ENCODE measurements at places on chromosomes 12 and 14.

- peaks cover 13% of the 10 kb centered on the region for H3K27me3 ChIP-seq
- peak overlapping the region; percentile 12 for H3K4me3 ChIP-seq
Measured at GRCh38 chr14:21300892-21301291, 21.0 kb downstream of the RPGRIP1 start.

GRCh38 chr14:92565040-92565717 is 51.6 kb downstream of the RIN3 start:
- H3K27me3 ChIP-seq, result no peaks in the 10 kb centered on the region
- peaks cover 21% of the 10 kb centered on the region for H3K4me1 ChIP-seq
- no peak for DNase-seq
- H3K4me3 ChIP-seq, result no peak overlapping the region
- H3K27ac ChIP-seq, result no peak overlapping the region

- H3K27me3 ChIP-seq, result no peaks in the 10 kb centered on the region
- DNase-seq, result peak; percentile 77
- H3K4me3 ChIP-seq, result no peak overlapping the region
- no peaks in the 10 kb centered on the region for H3K36me3 ChIP-seq
Measured at GRCh38 chr12:12334367-12335040, 15.5 kb downstream of the MANSC1 start.

GRCh38 chr14:28143316-28143715 is 623.3 kb upstream of the FOXG1 start:
- no peak for DNase-seq
- no peaks in the 10 kb centered on the region for H3K27me3 ChIP-seq
- H3K27ac ChIP-seq, result no peak overlapping the region
- H3K4me3 ChIP-seq, result no peak overlapping the region
- H3K4me1 ChIP-seq, result no peaks in the 10 kb centered on the region

DNA sequence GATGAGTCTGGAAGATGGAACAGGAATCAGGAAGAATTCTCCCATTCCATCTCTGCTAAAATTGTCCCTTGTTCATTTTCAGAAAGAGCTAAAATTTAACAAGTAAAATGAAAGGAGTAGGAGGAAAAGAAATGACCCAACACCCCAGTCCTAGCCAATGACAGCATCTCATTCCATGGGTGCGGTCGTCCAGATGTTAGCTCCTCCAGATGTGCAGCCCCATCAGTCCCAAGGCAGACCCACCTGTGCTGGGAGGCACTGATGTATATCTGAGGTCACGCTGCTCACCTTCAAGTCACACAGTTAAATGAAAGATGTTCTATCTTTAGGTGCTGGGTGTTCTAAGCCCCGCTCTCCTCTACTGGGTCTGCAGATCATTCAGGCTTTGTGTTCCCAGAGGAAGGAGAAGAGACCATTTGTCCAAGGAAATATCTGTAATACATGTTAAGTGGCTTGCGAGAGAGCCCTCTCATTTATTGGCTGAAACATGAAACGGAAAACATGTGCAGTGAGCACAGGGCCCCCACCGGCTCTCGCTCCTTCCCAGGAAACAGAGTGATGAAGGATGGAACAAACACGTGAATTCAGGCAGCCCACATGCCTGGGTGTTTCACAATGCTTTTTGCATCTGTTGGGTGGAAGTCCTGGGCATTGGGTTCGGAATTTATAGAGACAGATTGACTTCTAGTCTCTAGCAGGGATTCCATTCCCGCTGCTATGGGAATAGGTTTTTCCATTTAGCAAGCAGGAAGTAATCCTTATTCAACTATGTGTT is 294.6 kb downstream of the NUAK1 start:
- no peak for DNase-seq
- H3K36me3 ChIP-seq, result no peaks in the 10 kb centered on the region
- no peak overlapping the region for H3K4me3 ChIP-seq
- H3K27ac ChIP-seq, result no peak overlapping the region
- no peaks in the 10 kb centered on the region for H3K4me1 ChIP-seq

- H3K36me3 ChIP-seq, result no peaks in the 10 kb centered on the region
- no peak for DNase-seq
- H3K27ac ChIP-seq, result no peak overlapping the region
- no peaks in the 10 kb centered on the region for H3K4me1 ChIP-seq
- H3K27me3 ChIP-seq, result no peaks in the 10 kb centered on the region
Measured at GRCh38 chr12:97638739-97639138, 176.1 kb downstream of the RMST start.

DNA sequence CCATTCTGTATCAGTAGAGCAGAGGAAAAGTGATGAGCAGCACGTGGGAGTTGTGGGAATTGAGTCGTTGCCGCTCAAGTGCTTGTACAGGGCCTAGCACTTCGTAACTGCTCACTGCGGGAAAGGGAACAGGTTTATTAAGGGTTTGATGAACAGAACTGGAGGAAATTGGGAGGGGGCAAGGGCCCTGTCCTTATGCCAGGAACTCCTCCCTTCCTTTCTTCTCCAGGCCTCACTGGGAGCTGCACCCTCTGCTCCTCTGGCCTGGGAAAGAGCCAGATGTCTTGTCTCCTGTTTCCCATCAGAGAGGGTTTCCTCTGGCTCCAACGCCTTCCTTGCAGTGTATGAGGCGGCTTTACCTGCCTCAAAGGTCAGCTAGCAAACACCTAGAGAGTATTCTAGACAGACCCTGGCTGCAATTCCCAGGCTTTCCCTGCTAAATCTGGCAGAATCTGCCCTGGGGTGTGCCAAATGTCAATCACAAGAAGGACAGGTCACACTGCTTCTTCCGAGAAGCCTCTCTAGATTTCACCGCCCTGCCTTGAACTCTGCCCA is 78.4 kb downstream of the NTF3 start:
- H3K27ac ChIP-seq, result no peak overlapping the region
- no peak for DNase-seq
- H3K4me3 ChIP-seq, result no peak overlapping the region
- H3K4me1 ChIP-seq, result no peaks in the 10 kb centered on the region
- peaks cover 1% of the 10 kb centered on the region for H3K27me3 ChIP-seq

DNA sequence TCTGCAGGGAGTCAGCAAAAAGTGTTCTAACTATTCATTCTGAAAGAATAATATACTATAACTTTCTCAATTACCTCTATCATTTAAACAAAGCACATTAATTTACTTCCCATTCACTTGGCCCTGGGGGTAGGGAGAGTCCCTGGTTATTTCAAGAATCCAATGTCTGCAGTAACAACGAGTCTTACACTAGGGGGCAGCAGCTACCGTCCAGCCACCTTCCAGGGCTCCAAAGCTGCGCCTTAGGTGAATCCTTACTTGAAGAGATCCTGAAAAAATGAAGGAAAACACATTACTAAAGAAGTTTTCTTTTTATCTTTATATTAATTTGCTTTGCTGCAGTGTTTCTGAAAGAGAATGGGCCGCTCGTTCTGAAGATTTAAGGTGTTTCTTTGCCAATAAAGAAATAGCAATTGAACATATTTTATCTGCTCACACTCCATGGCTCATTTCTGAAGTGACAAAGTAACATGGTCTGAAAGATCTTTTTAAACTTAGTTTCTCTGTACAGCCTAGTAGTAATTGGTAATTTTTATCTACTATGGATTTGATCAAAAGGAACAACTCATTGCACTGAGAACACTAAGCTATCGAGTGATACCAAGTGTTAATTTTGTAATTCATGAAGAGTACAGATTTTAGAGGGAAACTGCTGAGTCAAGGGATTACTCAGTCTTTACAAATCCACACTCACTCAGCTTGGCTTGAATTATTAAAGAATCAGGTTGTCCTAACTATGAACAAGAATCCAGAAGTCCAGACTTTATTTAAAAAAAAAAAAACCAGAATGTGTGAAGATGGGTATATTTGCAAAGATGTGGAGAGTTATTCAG is 27.6 kb downstream of the BHLHE41 start:
- no peak overlapping the region for H3K27ac ChIP-seq
- no peaks in the 10 kb centered on the region for H3K4me1 ChIP-seq
- H3K36me3 ChIP-seq, result no peaks in the 10 kb centered on the region
- peaks cover 14% of the 10 kb centered on the region for H3K27me3 ChIP-seq
- no peak overlapping the region for H3K4me3 ChIP-seq

- H3K4me3 ChIP-seq, result no peak overlapping the region
- H3K27ac ChIP-seq, result no peak overlapping the region
- H3K27me3 ChIP-seq, result no peaks in the 10 kb centered on the region
- DNase-seq, result no peak
- no peaks in the 10 kb centered on the region for H3K36me3 ChIP-seq
Measured at GRCh38 chr12:23581913-23582312, 367.6 kb downstream of the SOX5 start.

GRCh38 chr12:16076557-16076956 is 165.4 kb downstream of the DERA start:
- no peak for DNase-seq
- no peaks in the 10 kb centered on the region for H3K4me1 ChIP-seq
- no peak overlapping the region for H3K4me3 ChIP-seq
- no peaks in the 10 kb centered on the region for H3K36me3 ChIP-seq

GRCh38 chr12:104060791-104061190 is 3.5 kb upstream of the HCFC2 start:
- DNase-seq, result no peak
- peaks cover 10% of the 10 kb centered on the region for H3K4me1 ChIP-seq
- peaks cover 2% of the 10 kb centered on the region for H3K36me3 ChIP-seq
- peaks cover 18% of the 10 kb centered on the region for H3K27me3 ChIP-seq

DNA sequence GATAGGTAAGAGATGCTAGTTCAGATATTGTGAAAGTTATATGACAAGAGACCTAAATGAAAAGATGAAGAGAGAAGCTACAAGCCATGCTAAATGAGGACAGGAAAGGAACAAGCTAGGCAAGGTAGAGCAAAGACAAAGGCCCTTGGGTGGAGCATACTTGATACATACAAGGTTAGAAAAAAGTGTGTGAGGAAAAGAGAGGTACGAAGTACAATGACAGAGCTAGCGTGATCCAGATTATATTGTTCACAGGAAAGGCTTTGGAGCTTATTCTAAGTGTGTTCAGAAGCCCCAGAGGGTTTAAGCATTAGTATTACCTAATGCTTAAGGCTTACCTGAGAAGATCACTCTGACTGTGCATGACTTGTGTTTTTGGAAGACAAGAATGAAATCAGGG is 75.0 kb downstream of the SLCO1B3 start:
- no peaks in the 10 kb centered on the region for H3K27me3 ChIP-seq
- H3K4me1 ChIP-seq, result no peaks in the 10 kb centered on the region
- no peaks in the 10 kb centered on the region for H3K36me3 ChIP-seq
- DNase-seq, result no peak
- no peak overlapping the region for H3K4me3 ChIP-seq
- no peak overlapping the region for H3K27ac ChIP-seq

DNA sequence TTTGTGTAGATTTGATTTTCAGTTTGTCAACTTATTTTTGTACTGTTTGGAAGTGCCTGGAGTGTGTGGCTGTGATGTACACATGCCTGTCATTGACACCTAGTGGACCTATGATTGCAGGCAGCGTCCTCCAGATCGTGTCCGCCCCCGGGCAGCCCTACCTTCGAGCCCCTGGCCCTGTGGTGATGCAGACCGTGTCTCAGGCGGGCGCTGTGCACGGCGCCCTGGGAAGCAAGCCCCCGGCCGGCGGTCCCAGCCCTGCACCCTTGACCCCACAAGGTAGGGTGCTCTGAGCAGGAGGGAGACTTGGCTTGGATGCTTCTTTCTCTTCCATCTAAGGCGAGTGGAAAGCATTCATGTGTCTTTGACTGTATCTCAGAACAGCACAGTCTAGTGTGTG is 75.8 kb downstream of the EP400 start:
- peaks cover 42% of the 10 kb centered on the region for H3K36me3 ChIP-seq
- H3K27me3 ChIP-seq, result no peaks in the 10 kb centered on the region
- H3K4me1 ChIP-seq, result no peaks in the 10 kb centered on the region
- H3K27ac ChIP-seq, result no peak overlapping the region
- DNase-seq, result no peak

DNA sequence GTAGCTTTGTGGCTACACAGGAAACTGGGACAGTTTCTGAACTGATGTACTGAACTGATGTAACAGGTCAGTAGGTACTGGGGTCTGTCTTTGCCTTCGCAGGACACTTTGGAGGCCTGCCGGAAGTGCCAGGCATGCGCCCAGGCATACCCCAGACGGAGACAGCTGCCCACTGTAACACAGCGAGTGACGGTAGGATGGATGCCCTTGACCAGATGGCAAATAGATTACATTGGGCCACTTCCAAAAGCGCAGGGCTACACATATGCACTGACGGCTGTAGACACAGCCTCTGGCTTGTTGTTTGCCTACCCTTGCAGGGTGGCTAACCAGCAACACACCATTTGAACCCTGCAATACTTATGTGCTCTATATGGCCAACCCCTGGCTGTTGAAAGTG is 94.1 kb upstream of the TMPO start:
- H3K27me3 ChIP-seq, result peaks cover 2% of the 10 kb centered on the region
- DNase-seq, result no peak
- H3K4me1 ChIP-seq, result peaks cover 3% of the 10 kb centered on the region
- no peak overlapping the region for H3K27ac ChIP-seq
- H3K4me3 ChIP-seq, result no peak overlapping the region

DNA sequence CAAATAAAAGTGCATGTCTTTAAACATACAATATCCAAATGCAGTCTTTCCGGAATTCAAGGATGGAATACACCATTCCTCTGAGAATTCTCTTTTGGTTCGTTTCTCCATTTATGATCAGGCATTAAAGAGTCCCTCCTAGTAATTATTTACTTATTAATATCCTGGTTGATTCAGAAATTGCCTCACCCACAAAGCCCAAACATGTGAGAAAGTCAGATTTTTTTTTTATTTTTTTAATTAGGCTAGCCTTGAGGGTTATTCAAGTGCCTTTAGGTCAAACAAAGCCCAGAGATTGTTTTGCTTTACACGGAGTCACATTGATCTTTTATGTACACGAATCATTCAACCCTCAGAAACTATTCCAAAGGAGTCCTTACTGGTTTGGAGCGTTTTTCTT is 6.4 kb upstream of the TSPAN8 start:
- DNase-seq, result no peak
- no peaks in the 10 kb centered on the region for H3K27me3 ChIP-seq
- H3K27ac ChIP-seq, result no peak overlapping the region
- no peaks in the 10 kb centered on the region for H3K4me1 ChIP-seq
- H3K36me3 ChIP-seq, result no peaks in the 10 kb centered on the region

Measured in activated CD4-positive, alpha-beta memory T cell treated with anti-CD3 and anti-CD28 coated beads for 36 hours (primary cell).